Hippocampal formation (tissue), 2 donors: ENCODE measurements at places on chromosomes 1 and 21.
A peak's percentile ranks its signal among the peaks of the same experiment; 100 is the strongest.

GRCh38 chr1:158145173-158145719 lies 35.4 kb upstream of the CD1D start:
- no peak for DNase-seq

GRCh38 chr1:155236451-155236850 lies 18.8 kb downstream of the ENTREP3 start:
- no peak for DNase-seq

GRCh38 chr1:199353906-199354305 lies 673.6 kb upstream of the NR5A2 start:
- DNase-seq: no peak

GRCh38 chr1:232142403-232143314 lies 487.3 kb downstream of the SIPA1L2 start:
- peak; percentile 1 for DNase-seq

DNA sequence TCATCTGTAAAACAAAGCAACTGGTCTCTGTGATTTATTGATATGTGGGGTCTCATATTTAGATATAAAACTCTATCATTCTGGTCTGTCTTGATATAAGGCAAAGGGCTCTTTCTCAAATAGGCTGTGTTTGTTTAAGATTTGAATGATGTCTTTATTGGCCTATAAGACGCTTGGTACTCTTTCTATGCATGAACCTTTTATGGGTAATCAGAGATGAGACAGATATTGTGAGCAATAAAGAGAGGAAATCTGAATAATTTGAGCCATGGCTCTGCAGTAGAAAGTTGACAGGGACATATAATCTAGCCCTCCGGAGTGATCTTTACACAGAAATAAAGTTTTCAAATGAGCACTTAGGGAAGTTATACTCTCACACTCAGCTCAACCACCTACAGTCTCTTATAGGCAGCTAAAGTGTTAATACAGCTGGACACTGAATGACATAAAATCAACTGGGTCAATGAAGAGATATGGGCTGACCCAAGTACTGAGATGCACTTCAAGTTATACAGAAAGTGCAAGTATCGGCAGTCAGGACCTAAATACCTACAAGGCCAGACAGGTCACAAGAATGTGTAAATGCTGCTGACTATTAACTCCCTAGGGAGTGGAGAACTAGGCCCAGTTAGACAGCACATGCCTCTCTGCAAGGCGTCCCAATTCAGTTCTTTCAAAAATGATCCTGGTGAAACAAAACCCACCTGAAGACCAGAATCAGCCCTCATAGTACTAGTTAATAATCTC lies 111.0 kb downstream of the PTPN14 start:
- DNase-seq: no peak

GRCh38 chr21:44050276-44050675 lies 38.2 kb downstream of the TRAPPC10 start:
- DNase-seq: no peak

- DNase-seq: no peak
These were observed 37.1 kb upstream of the MCOLN3 start for GRCh38 chr1:85085417-85085816.

- DNase-seq: no peak
These were observed 36.5 kb downstream of the GIPC2 start for GRCh38 chr1:78081980-78082860.

DNA sequence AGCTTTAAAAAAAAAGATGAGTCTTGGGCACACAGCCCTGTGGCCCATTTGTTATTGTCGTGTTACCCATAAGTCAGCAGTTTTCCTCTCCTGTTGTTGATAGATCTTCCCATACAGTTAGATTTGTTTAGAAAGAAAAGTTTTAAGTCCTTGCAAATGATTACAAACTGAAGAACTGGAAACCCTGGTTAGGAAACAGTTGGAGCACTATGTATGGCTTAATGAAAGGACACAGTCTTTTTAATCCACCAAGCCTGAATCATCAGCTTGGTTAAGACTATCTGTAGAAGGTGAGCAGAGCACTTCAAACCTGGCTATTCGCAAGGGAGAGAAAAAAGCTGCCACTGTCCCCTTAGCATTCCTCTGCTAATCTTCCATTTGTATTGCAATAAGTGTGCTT lies 241.0 kb downstream of the DISC1 start:
- DNase-seq: no peak

GRCh38 chr21:33339918-33340317 lies 15.1 kb downstream of the IFNAR1 start:
- DNase-seq: no peak
